ENCODE measurements at places on chromosomes 7 and 10.

DNA sequence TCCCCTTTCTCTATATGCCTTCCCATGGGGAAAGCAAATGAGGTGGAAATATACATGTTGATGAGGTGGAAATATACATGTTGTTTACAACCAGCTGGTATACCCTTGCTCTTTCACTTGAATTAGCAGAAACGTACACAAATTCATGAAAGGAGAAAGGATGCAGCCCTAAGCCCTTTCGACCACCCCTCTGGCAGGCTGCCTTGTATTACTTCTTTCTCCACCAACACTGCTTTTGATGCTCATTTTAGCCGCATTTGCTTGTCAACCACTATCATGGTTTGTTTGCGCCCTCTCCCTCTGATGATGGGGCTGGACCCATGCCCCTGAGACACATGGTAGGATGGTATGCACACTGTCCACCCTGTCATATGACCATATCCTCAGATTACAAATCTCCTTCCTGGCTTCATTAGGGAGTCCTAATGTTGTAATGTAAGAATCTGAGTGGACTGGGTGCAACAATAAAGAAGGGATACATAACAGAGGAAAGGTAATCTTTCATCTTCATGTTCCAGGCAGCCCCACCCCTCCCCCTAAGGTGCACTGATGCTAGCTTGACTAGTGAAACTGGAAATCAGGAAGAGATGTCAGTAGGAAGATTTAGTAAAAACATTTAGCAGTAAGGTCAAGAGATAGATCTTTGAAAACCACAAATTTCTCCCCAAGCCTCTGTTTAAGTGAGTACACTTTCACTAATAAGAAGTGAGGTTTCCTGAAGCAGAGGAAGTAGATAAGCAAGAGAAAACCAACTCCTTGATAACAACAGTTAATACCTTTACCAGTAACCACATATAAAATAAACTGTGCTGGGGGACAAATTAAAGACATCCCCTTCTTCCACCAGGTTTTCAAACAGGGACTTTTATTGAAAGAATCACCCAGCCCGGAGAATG lies 536.8 kb upstream of the NRP1 start:
- no peak for DNase-seq

DNA sequence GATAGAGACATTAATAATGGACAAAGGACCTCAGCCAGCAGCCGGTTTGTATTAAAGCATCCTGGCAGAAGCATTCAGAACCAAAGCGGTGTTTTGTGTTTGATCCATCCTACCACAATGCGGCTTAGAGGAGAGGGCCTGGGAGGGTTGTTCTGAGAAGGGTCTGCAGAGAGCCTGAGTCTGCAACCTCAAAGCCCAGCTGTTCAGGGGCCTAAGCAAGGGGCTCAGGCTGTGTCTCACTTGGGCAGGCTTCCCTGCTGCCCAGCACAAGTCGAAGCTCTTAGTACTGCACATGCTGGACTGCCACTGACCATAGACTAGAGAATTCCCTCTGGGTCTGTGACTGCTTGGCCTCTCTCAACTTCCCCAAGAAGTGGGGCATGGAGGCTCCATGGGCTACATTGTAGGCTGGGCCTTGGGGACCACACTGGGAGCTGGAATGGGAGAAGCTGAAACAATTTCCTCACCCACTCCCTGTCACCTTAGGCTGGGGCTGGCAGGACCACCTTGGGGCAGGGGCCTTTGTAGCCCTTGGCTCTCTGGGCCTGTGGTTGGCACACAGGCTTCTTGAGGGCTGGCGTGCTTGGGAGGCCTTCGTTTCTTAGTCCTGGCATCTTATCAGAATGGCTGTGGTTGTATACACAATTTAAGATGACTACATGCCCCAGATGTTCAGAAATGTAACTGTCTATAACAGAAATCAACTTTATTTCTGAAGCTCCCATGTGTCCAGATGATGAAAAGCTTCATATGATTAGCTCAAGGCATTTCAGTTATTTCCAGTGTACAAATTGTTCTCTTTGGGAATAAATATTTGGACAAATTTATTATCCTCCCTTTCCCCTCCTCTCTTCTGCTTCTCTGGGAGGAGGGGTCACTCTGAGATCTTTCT lies 44.5 kb downstream of the LRRC18 start:
- no peak for DNase-seq

DNA sequence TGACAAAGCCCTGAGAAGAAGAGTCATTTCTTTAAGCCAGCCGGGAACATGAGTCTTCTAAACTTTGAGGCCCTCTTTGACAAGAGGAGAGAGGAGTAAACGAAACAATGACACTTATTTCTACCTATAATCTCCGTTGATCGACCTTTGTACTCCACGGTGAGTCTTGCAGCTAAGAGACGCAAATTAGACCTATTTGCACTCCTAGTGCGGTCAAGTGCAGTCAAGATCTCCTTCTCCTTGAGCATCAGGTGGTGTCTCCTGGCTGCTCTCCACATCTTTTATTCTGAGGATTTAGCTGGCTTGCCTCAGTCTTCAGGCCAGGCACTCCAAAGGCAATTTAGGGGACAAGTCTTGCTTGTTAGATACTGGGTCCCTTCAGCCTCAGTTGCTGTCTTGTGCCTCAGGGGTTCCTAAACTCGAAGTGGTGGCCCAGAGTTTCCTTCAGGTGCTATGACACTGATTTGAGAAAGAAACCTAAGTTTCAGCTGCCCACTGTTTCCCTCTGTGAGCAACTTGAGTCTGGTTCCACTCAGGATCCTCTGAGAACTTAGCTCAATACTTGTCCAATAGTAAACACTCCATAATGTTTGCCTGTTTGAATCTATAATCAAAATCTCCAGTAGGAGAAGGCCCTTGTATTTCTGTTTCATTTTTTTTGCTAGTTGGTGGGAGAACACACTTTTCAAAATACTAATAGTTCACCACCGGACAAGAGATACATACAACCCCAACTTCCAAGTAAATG lies 312.9 kb downstream of the RNLS start:
- DNase-seq, result no peak

GRCh38 chr7:40733578-40733977 lies 598.8 kb downstream of the SUGCT start:
- no peak for DNase-seq

- no peak for DNase-seq
Measured at GRCh38 chr10:535952-536351, 153.5 kb downstream of the DIP2C start.

DNA sequence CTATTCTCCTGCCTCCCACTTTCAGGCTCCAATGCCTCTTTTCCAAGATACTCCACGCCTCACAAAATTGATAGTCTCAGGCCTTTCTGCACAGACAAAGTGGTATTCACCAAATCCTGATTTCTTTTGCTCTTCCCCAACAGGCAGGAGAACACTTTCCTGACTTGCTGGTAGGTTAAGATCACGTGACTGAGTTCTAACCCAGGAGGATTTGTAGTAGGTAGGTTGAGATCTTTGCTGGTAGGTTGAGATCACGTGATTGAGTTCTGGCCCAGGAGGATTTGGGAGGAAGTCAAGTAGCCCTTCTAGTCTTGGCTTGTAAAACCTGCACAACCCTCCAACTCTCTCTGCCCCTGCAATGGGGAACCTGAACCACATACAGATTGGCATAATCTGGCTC lies 741.5 kb downstream of the TYW1 start:
- no peak for DNase-seq

DNA sequence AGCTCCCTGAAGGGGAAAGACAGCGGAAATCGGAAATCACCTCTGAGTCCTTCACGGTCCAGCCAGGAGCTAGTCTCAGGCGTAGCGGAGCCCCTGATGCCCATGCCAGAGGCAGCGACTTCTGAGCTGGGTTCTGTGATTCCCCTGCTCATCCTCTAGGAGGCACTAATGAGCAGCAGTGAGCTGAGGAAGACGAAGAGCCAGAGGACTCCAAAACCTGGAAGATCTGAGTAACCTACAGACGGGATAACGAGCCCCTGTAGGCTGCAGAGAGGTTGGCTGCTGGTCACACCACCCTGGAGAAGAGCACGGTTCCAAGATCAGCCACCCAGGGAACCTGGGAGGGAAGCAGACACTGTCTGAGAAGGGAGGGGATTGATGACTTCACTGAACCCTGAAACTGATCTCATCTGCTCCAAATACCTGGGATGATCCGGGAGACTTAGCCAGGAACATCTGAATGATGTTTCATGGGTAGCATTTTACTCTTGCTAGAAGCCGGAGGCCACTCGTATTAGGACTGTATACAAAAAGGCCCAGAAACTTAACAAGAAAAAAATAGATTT lies 304.1 kb downstream of the PAXIP1 start:
- no peak for DNase-seq

- no peak for DNase-seq
Measured at GRCh38 chr7:28629216-28629842, 217.0 kb downstream of the CREB5 start.

- DNase-seq, result no peak
Measured at GRCh38 chr7:47394751-47395252, 187.1 kb downstream of the TNS3 start.

DNA sequence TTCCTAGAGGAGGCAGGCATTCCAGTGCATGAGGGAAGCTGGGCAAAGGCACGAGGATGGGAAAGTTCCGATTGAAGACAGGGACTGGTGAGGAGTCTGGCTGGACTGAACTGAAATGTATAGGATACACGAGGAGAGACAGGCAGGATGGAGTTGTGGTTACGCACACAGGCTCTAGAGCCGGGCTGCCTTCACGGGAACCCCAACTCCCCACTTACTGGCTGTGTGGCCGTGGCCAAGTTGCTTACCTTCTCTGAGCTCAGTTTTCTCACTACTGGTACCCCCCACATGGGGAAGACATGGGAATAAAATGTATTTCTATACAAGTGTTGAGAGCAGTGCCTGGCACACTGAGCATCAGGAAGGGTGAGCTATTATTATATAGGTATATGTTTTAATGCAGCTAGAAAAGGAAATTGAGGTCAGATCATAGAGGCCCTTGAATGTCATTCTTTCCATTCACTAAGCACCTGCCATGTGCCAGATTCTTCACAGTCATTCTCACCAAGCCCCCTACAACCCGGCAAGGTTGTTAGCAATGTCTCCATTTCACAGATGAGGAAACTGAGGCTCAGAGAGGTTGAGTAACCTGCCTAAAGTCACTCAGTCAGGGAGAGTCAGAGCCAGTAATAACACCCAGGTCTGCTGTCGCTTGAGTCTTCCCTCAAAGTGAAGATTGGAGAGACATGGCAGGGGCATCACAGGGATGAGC lies 9.7 kb downstream of the CHST3 start:
- peak; percentile 16 for DNase-seq

- no peak for DNase-seq
Measured at GRCh38 chr10:17292375-17292774, 64.3 kb downstream of the VIM start.

GRCh38 chr7:41149576-41149975 lies 553.3 kb downstream of the INHBA start:
- DNase-seq, result no peak

- no peak for DNase-seq
Measured at GRCh38 chr7:2873686-2874551, 29.8 kb upstream of the GNA12 start.

- DNase-seq, result no peak
Measured at GRCh38 chr10:63094405-63094804, 38.7 kb upstream of the NRBF2 start.

Measured in natural killer cell treated with Interleukin-12 subunit alpha and Interleukin-12 subunit beta and Interleukin-15 and Interleukin-18, amount 100 ng/mL, for 72 hours (primary cell).